NCI-H1436 treated with DMSO at 0.1 percent for 48 hours (cell line): ENCODE measurements at places on chromosomes 1 and 21.

DNA sequence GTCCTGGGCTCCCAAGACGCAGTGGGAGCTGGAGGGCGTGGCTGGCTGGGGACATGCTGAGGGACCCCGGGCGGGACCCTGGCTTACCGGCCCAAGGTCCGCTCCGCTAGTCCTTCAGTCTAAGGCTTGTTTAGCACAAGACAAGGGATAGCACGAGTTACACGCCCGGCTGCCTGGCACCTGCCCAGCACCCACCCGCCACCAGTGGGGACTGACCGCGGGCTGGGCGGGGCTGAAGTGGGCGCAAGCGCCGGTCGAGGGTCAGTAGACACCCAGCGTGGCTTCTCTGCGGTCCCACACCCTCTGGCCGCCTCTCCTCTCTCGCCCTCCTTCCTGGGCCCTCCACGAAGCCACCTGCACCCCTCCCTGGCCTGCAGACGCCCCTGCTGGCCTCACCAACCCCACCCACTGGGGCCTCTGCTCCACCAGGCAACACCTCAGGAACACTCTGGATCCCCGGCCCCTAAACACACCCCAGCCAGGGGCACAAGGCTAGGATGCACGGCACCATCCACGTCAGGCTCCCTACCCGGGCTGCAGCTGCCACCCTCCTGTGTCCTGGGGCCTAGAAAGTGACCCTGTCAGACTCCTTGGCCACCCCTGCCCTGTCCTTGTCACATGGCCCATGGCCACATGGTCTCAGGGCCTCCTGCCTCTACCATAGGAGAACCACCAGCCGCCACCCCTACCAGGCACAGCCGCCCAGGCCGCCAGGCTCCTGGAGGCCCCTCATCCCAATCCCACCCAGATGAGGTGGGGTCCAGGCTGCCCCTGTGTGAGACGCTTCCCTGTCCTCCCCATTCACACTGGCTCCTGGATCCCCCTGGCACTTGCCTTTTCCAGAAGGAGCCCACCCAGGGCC lies 6.1 kb downstream of the TAS1R3 start:
- no peak for DNase-seq

DNA sequence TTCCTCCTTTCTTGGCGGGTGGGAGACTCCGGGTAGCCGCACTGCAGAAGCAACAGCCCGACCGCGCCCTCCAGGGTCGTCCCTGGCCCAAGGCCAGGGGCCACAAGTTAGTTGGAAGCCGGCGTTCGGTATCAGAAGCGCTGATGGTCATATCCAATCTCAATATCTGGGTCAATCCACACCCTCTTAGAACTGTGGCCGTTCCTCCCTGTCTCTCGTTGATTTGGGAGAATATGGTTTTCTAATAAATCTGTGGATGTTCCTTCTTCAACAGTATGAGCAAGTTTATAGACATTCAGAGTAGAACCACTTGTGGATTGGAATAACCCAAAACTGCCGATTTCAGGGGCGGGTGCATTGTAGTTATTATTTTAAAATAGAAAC lies 2.5 kb downstream of the OLIG2 start:
- DNase-seq = no peak

GRCh38 chr1:86975993-86976550 lies 61.6 kb downstream of the HS2ST1 start:
- DNase-seq = no peak

GRCh38 chr1:186212568-186213224 lies 162.4 kb downstream of the TPR start:
- no peak for DNase-seq

GRCh38 chr21:35005560-35006224 lies 43.4 kb downstream of the RUNX1 start:
- no peak for DNase-seq

DNA sequence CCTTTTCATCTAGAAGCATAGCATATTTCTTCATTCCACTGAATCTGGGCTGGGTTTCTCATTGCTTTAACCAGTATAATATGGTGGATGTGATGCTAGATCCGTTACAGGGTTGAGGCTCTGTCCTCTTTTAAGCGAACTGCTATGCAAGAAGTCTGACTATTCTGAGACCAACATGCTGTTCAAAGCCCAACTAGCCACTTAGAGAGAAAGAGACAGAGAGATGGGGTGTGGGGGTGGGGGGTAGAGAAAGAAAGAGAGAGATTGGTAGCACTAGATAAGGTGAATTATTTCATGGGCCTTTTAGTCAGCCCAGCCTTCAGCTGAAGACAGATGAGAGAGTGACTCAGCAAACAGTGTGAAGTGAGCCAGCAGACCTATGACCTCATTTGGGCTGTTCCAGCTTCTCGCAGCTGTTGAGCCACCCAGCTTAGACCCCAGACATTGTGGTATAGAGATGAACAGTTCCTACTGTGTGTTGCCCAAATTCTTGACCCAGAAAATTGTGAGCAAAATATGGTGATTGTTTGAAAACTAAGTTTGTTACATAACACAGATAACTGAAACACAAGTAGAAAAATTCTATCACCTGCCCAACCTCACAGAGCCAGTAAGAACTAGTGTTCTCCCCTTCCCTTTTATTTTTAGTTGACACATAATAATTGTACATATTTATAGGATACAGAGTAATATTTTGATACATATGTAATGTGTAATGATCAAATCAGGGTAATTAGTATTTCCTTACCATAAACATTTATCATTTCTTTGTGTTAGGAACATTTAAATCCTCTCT lies 40.7 kb upstream of the PRKACB start:
- DNase-seq = no peak

- DNase-seq = no peak
These were observed 26.2 kb upstream of the IL10 start for GRCh38 chr1:206798384-206798996.

- no peak for DNase-seq
These were observed 43.1 kb downstream of the GPR161 start for GRCh38 chr1:168093616-168094015.

DNA sequence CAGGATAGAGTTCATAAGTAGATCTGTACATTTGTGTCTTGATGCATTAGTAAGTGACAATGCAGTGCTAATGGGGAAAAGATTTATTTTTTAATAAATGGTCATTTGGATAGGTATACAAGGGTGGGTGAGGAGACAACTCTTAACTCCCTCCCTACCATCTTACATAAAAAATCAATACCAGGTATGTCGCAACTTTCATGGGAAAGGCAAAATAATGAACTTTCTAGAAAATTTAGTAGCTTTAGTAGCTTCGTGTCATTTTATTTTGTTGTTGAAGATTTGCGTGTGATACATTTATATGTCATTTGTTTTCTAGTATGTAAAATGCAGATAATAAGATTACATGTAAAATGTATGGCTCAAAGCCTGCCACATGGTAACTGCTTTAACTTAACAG lies 310.8 kb downstream of the RYR2 start:
- no peak for DNase-seq

DNA sequence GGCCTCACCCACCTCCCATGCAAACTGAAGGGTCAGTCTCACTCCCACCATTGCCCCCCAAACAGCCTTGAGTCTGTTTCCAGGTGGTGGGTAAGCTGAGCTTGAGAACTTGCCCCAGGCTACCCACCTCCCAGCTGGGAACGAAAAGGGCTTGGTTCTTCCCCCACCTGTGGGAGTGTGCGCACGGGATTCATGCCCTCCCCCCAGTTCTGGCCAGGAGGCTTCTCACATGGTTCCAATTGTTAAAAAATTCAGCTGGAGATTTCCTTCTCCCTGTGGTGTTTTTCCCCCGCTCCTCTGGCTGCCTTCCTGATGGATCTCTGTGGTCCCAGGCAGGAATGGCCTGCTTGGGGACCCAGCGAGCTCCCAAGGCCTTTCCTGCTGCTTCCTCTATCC lies 81.8 kb upstream of the C21orf91 start:
- DNase-seq = no peak

GRCh38 chr1:71835442-71835813 lies 446.9 kb downstream of the NEGR1 start:
- DNase-seq = no peak

DNA sequence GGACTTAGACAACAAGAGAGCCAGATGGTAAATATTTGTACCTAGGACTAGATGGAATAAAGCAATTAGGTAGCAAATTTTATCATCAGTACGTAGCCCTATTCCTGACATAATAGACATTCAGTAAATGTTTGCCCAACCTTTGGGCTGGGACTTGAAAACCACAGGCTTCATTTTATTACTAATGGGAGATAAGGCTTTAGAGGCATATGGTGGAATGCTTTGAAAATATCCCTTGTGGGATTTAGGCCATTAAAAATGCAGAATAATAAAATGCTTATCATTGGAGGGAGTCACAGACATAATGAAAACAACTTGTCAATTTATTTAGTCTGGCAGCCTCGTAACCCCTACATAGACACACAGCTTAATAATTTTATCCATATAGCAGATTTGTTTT lies 296.1 kb upstream of the SPAG17 start:
- DNase-seq = no peak

DNA sequence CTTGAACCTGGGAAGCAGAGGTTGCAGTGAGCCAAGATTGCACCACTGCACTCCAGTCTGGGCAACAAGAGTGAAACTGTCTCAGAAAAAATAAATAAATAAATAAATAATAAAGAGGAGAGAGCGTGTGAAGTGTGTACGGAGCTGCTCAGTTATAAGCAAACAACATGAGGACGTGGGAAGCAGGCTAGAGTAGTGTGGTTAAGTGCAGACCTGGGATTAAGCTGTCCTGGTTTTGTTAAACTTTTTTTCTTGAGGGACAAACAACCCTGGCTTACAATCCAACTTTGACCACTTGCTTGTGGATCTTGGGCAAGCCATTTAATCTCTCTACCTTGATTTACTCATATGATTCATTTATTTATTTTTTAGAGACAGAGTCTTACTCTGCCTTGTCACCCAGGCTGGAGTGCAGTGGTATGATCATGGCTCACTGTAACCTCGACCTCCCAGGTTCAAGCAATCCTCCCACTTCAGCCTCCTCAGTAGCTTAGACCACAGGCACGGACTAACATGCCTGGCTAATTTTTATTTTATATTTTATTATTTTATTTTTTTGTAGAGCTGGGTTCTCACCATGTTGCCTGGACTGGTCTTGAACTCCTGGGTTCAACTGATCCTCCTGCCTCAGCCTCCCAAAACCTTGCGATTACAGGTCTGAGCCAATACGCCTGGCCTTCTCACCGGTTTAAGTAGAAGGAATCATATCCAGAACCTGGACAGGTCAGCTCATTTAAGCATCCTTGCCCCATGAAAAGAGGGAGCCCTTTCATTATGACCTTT lies 52.7 kb downstream of the RPS6KA1 start:
- DNase-seq = no peak

DNA sequence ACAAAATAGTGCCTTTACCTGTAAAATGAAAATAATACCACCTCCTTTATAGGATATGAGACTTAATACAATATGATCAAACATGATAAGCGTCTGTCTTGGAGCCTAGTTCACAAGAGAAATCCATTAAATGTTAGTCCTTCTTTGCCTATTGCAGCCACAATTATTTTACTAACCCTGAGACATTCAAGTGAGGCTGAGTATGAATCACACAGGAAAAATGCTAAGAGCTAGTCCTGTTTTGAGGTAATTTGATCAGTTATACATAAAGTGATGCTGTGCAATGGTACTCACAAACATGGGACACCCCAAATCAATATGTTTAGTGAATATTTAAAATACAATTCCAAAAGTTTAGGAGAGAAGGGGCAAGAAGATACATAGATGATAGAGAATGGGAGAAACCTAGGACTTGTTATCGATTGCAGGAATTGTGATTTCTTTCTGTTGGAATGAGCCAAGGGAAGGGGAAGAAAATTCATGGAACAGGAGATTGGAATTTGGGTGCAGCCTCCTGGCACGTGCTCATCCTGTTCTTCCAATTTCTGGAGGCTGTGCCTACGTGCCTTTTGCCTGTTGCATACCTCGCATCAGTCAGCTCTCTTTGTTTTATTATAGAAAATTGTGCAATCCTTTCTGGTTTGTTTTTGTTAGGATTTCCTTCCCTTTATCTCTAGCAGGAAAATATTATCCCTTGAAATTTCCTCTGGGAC lies 39.9 kb upstream of the BACH1 start:
- no peak for DNase-seq

DNA sequence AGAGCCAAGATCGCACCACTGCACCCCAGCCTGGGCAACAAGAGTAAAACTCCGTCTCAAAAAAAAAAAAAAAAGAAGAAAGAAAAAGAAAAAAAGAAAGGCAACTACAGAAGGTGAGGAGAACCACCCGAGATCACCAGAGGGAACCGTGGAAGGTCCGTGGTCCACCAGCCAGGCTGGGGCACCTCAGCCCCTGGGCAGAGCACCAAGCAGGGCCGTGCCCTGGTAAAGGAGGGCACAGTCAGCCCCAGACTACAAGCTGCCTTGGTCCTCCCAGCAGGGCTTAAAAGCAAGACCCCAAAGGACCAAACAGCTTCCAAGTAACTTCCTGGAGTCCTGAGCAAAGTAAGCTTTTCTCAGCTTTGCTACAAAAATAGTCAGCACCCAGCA lies 8.8 kb upstream of the SAMD11 start:
- no peak for DNase-seq

DNA sequence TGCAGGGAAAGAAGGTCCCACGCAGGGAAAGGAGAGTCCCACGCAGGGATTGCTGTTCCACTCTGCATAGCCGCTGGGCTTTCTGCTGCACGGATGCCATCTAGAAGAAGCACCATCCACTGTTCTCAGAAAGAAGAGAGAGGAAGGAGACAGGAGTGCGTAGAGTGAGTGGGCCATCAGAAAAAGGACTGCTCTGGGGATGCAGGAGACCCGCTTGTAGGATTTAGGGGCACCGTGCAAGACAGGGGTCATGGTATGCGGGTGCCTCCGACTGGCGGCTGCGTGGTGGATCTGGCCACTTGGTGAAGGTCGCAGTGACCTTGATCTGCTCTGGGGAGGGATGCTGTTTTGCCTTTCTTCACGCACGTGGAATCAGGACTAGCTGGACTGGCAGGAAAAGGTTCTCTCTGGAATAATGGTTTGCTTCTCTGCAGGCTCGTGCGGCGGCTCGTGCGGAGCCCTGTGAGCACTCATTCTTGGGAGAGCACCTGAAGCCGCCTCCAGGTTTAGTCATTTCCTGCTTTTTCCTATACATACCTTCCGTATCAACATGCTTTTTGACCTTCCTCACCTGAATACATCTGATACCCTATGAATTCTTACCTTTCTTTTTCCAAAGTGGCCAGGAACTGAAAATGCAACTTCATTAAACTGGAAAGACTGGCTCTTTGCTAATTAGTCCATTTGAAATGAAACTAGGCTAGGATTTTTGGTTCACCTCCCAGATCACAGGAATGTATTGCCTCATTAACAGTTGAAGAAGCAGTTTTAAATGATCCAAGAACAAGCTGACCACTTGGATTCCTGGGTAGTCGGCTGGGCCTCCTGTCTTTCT lies 181.6 kb downstream of the KIF26B start:
- DNase-seq = no peak

GRCh38 chr1:100075773-100076172 lies 57.0 kb downstream of the SASS6 start:
- no peak for DNase-seq

GRCh38 chr1:167428395-167428794 lies 89.9 kb downstream of the CD247 start:
- DNase-seq = no peak
